NCI-H1436 (cell line): ENCODE measurements at places on chromosomes 6 and 20.
A peak's percentile ranks its signal among the peaks of the same experiment; 100 is the strongest.

- no peak for DNase-seq
These were observed 34.7 kb downstream of the EZR start for GRCh38 chr6:158784505-158784904.

DNA sequence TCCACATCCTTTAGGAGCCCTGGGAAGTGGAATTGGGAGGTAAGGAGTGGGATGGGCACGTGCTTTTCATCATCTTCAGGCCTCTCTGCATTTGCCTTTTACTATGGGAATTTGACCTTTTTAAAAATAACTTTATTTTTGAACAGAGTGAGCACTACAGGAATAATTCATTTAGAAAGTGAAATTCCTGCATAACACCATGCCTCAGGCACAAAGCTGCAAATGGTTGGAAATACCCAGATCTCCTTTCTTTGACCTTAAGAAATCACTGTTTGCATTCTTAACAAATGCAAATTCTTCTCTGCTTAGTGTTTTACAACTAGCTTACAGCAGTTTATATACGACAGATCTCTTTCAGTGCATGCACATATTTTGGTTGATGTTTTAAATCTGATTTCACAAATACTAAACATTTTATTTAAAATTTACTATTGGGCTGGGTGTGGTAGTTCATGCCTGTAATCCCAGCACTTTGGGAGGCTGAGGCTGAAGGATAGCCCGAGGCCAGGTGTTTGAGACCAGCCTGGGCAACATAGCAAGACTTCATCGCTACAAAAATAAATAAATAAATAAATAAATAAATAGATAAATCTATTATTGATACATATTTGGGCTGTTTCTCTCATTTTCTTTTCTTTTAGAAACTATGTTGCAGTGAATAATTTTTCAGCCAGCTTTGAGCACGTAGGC is 24.5 kb downstream of the CST8 start:
- DNase-seq: no peak

DNA sequence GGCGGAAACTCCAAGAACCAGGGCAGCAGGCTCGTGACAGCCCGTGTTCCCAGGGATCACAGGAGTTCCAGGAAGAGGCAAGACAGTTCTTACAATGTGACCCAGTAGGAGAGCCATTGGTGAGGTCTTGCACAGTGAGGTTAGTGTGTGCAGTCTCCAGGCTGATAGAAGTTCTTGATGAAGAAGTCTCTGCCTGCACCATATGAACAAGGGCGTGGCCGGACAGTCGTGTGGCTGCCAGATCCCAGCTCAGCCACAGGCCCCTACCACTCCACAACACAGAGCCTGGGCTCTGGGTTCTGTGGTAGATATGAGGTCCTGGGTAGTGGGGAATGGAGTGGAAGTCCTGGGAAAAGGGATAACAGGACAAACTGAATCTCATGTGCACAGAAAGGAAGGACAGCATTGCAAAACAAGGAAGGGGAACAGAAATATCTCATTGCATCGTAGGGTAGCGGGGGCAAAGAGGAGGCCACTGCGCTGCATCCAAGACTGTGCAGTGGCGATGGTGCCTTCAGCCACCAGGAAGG is 65.2 kb downstream of the STX11 start:
- DNase-seq: no peak

GRCh38 chr20:57948180-57948955 is 238.6 kb upstream of the PMEPA1 start:
- no peak for DNase-seq

DNA sequence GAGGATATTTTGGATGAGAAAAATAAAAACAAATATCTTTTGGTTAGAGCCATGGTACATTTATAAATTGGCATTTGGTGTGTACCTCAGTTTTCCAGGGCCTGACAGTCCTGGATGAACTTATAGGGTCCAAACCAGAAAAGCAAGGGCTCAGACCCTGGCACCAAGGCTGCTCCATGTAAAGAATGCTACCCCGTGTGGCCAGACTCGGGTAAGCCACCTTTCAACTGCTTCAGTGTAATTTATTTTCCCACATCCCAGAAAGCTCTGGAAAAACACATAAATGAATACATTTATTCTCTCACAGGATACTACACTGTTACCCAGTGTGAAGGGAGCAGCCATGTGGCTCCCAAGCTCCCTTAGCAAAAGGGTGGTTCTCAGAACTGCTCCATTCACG is 13.8 kb downstream of the MRPL14 start:
- no peak for DNase-seq

GRCh38 chr6:29633534-29633905 is 537 bp upstream of the GABBR1 start:
- DNase-seq: no peak

DNA sequence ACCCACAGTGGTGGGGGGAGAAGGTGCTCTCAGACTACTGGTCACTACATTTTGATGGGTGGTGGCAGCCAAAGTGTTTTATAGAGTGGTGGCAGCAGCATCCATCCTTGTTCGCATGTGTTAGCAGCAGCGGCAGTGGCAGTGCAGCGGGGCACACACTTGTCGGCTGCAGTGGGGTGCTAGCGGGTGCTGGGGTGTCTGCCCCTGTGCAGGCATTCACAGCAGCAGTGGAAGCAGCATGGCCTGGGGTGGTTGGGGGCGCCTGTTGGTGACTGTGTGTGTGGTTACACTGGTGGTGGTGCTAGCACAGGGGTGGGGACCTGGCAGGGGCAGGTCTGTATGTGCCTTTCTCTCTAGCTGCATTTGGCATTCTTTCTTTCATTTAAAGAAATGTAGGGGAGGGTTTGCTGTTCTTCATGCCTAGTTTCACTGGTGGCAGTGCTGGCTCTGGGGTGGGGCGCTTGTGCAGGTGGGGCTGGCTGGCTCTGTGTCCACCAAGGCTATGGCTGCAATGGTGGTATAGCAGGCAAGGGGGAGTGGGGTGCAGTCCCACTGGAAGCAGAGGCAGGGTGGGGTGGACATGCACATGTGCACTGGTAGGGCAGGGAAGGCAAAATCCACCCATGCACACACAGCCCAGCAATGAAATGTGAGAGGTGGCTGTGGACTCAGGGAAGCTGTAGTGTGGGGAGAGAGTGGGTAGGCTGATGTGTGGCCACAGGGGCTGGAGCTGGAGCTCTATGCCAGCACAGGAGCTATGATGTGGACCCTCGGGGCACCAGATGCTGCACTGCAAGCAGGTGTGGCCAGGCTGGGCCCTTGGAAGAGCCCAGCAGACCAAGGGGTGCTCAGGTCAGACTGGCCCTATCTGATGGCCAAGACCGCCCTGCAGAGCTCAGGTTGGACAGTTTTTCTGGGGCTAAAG is 173.3 kb downstream of the PRDM13 start:
- DNase-seq: no peak

DNA sequence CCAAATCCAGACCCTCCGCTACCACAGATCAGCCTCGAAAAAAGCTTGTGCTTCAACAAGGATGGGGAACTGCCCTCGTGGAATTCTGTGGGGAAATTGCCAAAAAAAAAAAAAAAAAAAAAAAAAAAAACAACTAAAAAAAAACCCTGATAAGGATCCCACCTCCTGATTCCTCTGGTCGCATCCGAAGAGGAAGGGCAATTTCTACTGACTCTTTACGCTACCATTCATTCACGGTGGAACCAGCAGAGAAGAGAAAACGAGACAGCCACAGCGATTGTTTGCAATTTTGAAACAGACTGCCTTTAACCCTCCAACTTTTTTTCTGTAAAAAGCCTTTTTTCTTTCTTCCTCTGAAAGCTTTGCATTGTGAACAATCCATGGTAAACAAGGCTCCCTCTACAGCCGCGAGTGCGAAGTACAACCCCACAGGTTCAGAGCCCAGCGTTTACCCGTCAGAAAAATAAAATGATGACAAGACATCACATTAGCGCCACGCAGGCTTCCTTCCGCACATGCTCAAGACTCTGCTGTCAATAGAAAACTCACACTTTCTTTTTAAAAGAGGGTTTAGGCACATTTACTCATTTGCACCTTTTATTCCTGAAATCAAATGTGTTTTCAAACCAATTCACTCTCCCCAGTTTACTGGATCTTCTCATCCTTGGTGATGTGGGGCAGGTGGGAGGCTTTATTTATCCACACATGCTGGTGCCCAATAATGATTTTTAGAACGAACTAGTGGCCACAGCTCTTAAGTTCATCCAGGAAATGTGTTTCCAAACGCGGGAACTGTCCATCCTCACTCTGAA is 100.0 kb downstream of the NOL4L start:
- DNase-seq: peak; percentile 38

DNA sequence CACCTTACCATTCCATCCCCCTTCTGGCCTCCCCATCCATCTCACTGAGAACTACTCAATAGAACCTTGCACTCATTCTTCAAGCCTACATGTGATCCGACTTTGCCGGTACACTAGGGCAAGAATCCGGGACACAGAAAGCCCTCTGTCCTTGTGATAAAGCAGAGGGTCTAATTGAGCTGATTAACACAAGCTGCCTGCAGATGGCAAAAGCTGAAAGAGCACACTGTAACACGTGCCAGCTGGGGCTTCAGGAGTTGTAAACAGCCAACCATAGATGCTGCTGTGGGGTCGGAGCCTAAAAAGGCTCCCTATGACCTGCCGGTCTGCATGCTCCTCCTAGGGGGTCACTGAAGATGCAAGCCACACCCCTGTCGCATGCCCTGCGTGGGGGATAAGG is 124.1 kb downstream of the RNF144B start:
- no peak for DNase-seq
